Central memory CD4-positive, alpha-beta T cell (primary cell): ENCODE measurements at places on chromosomes 5 and 9.

- DNase-seq = no peak
Observed at GRCh38 chr5:144369006-144369405, 198.3 kb downstream of the KCTD16 start.

DNA sequence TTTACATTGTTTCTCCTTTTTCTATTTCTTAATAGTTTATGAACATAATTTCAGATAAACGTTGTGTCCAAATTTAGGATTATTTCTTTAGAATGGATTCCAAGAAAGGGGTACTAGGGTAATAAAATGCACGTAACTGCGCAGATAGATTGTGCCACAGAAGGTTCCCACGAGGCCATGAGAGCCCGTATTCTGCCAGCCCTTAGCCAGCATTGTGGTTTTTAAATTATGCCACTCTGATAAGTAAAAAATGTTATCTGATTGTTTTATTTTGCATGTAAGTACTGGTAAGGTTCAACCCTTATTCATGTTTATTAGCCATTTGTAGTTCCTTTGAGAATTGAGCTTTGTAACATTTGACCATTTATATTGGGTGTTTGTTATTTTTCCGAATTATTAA lies 88.7 kb downstream of the PRKACG start:
- DNase-seq = no peak

GRCh38 chr9:96453625-96454024 lies 3.7 kb downstream of the HABP4 start:
- no peak for DNase-seq

DNA sequence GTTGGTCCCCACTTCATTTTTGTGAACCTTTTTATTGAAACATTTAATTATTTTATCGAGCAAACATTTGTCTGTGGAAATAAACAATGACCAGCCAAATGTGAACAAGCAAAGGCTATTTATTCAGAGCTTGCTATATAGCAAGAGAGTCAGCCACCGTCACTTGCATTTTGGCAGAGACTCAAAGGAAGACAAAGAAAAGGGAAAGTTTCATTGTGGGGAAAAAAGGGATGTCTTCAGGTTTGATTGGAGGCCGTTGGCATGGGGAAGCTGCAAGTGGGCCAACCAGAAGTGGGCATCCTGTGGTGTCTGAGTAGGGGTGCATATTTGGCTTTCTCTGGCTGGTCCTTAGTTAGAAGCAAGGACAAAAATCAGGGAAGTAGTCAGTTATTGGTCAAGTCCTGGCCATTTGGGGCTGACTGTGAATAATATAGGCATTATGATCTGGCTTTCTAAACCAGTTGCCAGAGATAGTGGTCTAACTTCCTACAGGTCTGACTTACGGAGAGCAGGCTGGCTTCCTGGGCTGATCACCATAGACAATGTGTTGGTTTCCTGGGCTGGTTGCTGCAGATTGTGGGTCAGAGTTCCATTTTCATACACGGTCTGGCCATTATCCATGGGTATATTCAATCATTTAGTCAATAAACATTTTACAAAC lies 16.6 kb downstream of the ENC1 start:
- no peak for DNase-seq

GRCh38 chr5:159458217-159458711 lies 128.0 kb upstream of the IL12B start:
- no peak for DNase-seq

DNA sequence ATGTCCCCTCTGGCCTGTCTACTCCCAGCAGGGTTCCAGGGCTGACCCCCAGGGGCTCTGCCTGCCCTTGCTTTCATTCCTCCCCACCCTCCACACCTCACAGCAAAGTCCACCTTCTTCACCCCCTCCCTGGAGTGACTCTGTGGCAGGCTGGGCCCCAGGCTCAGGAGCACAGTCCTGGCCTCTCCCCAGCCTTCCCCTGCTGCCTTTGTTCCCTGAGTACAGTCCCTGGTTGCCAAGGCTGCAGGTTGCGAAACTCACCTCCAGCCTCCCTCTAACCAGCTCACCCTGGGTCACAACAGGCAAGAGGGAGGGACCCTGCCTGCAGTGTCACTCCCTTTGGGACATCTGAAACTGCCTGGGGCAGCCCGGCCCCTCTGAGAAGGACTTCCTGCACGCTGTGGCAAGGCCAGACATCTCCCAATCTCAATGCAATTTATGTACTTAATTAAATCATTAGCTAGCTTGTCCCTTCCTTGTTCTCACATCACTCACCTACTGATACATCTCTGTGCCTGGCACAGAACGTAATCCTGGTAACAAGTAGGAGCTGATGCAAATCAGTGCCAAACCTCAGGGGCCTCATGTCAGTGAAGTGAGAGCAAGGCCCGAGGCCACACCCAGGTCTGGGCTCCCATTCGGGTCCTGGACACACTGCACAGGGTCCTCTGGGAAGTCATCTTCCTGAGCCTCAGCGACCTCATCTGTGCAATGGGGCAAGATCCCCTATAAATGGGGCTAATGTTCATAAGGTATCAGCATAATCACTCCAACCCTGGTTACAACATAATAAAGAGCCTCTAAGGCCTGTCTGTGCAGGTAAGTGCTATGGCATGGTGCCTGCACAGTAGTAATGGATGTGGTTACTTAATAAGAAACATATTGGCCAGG lies 27.3 kb upstream of the TRIM14 start:
- DNase-seq = no peak

- no peak for DNase-seq
Observed at GRCh38 chr9:104915049-104915448, 12.9 kb downstream of the ABCA1 start.

DNA sequence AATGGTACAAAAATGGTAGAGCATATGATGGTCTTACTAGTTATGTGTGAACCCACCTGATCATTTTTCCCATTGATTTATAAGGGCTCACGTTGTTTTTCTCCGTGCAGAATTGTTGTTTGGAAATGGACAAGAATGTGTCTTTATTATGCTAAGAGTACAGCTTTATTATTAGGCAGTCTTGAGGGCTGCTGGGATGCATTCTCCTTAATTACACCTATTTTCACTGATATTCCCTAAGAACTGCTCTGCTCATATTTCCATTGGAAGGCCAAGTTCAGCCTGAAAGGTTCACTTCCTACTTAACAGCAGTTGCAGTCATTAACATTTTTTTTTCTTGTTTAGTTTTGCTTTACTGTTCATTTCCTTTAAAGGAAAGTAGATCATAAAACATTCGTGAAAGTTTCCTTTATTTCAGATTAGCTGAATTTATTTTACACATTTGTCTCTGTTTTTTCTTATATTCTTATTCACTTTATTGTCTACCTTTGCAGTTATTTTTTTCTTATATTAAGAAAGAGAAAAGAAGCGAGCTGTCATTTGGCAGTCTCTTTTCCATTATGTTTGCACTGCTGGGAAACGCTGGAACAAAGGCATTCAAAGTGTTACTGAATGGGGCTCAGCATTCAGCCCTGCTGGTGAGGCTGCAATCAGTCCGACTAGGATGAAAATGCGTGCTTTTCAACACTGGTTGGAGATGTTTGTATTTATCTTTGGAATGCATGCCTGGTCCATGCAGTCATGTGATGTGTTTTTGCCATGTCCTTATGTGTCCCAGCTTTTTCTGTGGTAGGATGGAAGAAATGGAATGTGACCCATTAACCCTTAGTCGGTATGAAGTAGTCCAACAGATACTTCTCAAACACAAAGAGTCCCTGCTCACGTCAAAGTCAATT lies 602.7 kb upstream of the ZNF608 start:
- DNase-seq = no peak

DNA sequence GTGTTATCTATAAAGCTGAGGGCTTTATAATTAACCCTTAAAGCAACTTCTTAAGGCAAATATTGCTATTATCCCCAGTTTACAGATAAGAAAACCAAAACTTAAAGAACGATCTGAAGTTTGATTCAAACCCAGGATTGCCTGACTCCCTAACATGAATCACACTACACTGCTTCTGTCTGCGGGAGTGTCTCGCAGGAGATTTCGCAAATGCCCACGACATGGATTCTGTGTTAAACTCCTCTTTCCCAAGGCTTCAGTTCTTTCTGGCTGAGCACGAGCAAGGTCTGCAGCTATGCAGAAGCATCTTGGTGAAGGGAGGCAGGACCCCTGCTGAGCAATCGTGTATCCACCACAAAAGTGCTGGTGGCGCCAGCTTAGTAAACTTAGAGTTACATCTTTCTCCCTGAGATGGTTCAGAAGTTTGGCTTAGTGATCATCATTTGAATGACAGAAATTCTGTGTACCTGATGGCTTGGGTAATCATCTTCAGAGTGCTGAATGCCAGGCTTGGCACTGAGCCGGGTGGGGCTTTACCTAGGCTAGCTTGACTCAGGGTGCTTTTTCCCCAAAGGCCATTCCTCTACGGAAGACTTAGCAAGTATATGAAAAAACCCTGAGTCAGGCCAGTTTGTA lies 81.4 kb upstream of the PIK3R1 start:
- no peak for DNase-seq

GRCh38 chr5:8710426-8710930 lies 835.4 kb downstream of the SEMA5A start:
- no peak for DNase-seq

- DNase-seq = no peak
Observed at GRCh38 chr5:322281-322941, 897 bp downstream of the AHRR start.

GRCh38 chr9:10026443-10026984 lies 586.3 kb downstream of the PTPRD start:
- no peak for DNase-seq

GRCh38 chr5:16383544-16384052 lies 82.0 kb downstream of the ZNF622 start:
- no peak for DNase-seq

DNA sequence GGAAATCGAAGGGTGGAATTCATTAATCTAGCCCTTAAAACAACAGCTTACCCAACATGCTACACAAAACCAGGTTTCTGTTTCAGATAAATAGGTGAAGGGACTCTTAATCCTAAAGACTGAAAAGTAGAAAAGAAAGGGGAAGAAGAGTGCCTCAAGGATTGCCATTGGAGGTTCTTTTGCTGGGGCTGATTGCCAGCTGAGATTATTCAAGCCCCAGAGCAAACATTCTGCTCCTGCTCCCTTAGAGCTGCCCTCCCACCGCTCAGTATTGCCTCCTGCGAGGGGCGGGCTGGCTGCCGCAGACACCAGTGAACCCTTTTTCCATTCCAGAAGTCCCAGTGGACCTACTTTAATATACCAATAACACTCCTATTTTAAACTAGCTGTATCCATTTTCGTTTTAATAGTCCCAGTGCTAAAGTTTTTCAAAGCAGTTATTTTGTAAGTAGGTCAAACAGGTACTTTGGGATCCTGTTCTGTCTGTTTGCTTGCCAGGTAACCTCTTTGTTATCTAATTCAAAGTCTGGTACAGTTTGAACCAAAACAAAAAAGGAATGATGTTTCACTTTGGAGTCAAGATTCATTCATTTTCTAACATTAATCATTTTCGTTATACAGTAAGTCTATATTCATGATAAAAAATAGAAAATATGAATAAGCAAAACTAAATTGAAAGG lies 38.6 kb downstream of the HMGCS1 start:
- DNase-seq = no peak

DNA sequence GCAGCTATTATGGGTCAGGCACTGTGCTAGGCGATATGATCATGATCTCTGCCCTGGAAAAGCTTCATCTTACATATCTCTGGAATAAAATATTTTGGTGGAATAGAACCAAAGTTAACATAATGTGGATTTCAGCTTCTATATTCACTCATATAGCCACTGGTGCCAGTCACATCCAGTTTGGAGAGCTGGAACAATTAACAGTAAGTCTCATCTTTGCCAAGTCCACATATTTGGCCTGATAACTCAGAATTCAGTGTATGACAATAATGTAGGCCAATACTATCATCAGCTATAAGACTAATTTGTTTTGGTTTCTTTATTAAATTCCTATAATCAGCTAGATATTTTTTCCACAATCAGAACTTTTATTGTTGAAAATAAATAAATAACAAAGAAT lies 5.9 kb upstream of the FAM13B start:
- DNase-seq = no peak

DNA sequence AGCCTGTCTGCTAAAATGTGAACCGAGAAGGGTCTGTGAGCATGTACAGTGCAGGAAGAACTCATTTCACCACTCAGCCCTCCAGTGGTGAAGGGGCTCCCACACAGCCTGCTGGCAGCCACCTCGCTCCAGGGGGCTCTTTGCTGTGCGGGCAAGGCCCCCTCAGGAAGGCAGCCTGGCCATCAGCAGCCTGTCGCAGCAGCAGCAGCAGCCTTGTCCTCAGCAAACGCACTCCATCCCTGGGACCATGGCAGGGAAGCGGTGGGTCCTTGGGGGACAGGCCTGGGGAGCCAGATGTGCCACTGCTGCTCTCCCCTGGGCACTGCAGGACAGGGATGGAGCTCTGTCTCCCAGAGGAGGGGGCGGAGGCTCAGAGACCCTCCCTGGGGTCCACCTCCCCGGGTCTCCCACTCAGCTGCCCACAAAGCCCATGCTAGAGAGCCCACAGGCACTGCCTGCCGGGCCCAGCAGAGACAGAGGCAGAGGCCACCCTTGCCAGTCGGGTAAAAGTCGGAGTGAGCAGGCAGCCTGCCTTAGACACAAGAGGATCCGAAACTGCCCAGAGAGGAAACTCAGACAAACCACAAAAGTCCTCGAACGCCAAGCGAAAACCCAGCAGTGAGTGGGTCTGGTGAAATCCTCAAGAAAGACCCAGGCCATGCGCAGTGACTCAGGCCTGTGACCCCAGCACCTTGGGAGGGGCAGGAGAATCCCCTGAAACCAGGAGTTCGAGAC lies 8.0 kb downstream of the BRD3 start:
- DNase-seq = no peak

- DNase-seq = no peak
Observed at GRCh38 chr9:2559192-2560152, 62.1 kb upstream of the VLDLR start.

DNA sequence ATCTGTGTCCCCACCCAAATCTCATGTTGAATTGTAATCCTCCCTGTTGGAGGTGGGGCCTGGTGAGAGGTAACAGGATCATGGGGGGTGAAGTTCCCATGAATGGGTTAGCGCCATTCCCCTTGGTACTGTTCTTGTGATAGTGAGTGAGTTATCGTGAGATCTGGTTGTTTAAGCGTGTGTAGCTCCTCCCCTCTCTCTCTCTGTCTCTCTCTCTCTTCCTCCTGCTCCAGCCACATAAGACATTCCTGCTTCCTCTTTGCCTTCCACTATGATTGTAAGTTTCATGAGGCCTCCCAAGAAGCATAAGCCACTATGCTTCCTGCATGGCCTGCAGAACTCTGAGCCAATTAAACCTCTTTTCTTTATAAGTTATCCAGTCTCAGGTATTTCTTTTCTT lies 28.8 kb downstream of the C5orf15 start:
- no peak for DNase-seq

GRCh38 chr5:17024686-17025180 lies 88.6 kb upstream of the MYO10 start:
- no peak for DNase-seq

GRCh38 chr5:52837591-52838001 lies 49.9 kb downstream of the ITGA1 start:
- no peak for DNase-seq

DNA sequence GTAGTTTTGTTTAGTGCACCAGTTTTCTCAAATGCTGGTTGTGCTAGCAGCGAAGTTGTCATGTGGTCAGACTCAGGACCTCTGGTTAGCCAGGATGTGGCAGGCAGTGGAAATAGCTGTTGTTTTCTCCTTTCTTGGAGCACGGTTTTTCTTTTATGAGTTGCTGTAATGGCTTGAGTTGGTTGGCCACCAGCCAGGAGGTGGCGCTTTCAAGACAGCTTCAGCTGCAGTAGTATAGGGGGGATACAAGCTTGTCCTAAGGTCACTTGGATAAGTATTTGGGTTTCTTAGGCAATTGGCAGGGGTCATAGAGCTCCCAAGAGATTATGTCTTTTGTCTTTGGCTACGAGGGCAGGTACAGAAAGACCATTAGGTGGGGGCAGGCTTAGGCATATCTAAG lies 274.2 kb upstream of the TARS1 start:
- no peak for DNase-seq

- no peak for DNase-seq
Observed at GRCh38 chr9:70902171-70902570, 219.2 kb downstream of the TRPM3 start.
